ENCODE measurements at places on chromosomes 13 and 19.

DNA sequence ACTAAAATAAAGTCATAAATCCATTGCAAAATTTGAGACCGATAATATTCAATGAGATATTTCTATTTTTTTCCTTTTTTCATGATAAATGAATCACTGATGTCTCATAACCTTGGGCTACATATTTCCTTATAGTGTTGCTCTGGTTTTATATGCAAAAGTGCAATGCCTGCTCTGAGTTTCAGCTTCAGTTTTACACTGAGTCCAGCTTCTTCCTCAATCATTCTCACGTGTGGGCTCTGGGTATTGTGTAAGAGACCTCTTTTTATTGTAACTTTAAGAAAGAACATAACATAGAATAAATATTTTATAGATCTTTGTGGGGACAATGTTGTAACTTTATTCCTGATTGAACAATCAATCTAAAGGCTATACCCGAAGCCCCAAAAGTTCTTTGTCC is 280.2 kb upstream of the EDNRB start:
- no peak for DNase-seq

DNA sequence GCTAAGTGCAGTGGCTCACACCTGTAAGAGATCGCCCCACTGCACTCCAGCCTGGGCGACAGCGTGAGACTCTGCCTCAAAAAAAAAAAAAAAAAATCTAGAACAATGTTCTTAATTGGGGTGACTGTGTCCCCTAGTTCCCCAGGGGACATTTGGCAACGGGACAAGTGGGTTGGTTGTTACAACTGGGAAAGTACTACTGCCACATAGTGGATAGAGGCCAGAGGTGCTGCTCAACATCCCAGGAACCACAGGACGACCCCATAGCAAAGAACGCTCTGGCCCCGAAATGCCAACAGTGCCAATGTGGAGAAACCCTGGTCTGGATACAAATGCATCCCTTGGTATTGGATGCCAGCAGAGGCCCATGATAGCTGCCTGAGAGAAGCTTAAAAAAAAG is 11.8 kb downstream of the NLRP12 start:
- DNase-seq = no peak

DNA sequence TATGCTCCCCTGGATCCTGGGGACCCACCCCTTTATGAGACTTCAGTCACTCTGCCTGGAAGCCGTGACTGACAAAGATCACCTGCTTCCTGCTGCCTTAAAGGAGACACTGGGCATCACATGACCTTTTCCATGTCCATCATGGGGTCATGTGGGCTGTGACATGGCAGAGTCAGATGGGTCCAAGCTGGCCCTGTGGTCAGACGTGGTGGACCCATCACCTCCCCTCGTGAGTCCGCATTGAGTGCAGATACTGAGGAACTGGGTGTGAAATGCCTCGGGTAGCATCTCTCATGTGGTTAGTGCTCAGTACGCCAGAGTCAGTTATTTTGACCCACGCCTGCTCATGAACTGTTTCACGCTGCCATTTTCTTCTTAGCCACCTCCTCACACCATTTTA is 27.1 kb downstream of the NKPD1 start:
- no peak for DNase-seq

GRCh38 chr13:71213252-71213821 is 653.7 kb downstream of the DACH1 start:
- DNase-seq = no peak
